Stimulated activated CD4-positive, alpha-beta T cell treated with anti-CD3 and anti-CD28 coated beads, TNF-alpha, amount 100 ng/mL, for 1 hour (primary cell): ENCODE measurements at places on chromosomes 7 and 10.

DNA sequence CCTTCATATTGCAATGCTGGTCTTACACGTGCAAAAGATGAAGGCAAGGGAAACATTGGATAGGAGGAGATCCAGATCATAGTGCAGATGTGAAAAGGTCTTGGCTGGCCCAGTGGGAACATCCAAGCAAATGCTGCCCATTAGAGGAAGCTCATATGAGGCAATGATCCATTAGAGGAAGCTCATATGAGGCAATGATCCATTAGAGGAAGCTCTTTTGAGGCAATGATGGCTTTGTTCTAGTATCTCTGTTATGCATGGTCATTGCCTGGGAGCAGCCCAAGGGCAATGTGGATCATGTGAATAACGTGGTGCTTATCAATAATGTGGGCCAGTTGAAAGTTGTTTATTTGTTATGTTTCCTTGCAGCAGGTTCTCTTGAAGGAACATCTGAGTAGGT is 37.8 kb downstream of the STEAP4 start:
- no peak for DNase-seq

- DNase-seq, result no peak
These were observed 638 bp upstream of the TRAPPC14 start for GRCh38 chr7:100159099-100159623.

DNA sequence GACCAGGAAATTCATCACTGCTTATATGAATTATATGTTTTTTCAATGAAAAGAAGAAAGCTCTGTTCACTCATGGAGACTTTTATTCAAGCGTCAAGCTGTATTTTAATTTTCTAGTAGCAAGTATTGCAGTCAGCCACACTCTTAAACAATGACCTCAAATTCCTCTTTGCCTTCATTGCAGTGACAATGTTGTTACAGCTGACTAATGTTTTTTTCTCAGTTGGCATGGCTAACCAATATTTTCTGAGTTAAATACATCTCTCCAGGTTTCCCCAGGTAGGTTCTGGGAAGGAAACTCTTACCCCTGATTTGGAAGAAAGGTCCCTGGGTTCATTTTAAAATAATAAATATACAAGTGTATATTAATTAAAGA is 241.5 kb downstream of the WDR11 start:
- DNase-seq, result no peak

DNA sequence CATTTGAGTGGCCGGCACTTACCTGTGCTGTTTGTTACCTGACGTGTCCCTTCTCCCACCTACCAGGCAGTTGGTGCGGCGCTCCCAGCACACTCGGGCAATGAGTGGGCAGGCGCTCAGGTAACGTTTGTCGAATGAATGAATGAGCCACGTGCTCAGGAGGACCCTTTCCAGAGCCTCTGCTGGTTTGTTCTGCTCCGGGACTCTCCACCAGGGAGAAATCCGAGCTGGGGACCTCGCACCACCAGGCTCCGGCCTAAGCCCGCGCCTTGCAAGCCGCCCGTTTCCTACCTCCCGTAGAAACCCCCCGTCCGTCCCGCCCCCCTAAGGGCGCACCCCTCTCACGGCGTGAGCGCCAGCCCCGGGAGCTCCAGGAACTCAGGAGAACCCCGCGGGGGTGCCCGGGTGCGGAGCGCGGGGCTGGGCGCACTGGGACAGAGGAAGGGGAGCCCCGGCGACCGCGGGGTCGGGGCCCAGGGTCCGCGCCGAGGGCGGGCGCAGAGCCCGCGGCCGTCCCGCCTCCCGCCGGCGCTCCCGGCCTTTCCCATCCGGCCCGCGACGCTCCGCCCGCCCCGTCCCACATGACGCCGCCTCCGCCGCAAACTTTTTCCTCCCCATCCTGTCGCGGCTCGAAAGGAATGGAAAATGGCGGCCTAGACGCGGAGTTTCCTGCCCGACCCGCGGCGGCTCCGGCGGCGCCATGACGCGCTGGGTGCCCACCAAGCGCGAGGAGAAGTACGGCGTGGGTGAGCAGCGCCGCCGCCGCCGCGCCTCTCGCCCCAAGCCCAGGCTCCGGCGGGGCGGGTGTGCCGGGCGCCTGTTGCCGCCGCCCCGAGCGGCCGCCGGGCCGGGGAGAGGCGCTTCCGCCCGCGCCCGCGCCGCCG is at the start of gene DOCK1:
TSS of gene DOCK1 (plus strand) at position 611 of the 884 bp plus-strand sequence. CDS start at position 701, 90 bp downstream.
- DNase-seq, result no peak

DNA sequence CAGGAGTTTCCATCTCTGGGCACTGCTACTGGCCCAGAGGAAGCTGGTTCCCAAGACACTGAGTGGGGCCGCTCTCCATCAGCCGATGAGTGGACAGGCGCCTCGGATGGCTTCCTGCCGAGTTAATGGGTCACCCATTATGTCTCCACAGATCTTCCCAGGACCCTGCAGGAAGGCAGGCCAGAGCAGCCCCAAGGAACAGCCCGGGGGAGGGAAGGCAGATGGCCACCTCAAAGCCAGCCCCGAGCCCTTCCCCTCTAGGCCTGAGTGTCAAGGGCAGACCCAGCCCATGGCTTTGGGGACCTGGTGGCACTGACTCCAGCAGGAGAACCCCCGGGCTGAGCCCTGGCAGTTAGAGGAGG is 3.4 kb upstream of the LFNG start:
- no peak for DNase-seq

- DNase-seq, result no peak
These were observed 74.8 kb upstream of the HDAC9 start for GRCh38 chr7:18420748-18421147.

GRCh38 chr7:14691597-14692203 is 210.9 kb downstream of the DGKB start:
- no peak for DNase-seq

DNA sequence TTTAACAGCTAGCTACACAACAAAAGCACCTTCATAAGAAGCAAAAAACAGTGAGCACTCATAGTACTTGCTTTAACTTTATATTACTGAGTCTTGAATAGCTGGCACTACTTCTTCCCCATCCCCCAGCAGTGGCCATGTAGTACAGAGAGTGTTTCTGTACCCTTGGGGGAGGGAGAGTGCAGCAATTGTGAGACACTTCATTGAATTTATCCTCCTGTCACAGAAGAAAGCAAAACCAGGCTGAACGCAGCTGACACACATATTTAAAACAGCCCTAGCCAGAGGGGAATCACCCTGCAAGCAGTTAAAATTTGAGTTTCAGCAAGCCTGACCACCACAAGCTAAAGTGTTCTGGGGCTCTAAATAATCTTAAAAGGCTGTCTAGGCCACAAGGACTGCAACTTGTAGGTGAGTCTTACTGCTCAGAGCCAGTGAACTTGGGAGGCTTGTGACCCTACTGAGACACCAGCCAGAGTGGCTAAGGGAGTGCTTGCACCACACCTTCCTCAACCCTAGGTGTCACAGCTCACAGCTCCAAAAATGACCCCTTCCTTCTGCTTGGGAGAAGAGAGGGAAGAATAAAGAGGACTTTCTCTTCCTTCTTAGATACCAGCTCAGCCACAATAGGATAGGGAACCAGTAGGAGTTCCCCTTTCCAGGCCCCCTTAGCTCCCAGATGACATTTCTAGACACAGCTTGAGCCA is 97.7 kb upstream of the MEOX2 start:
- no peak for DNase-seq

- DNase-seq, result no peak
These were observed 60.1 kb upstream of the ELN start for GRCh38 chr7:73967832-73968290.

GRCh38 chr10:5528989-5529701 is 4.4 kb downstream of the CALML3 start:
- DNase-seq, result no peak

GRCh38 chr10:98262571-98262970 is 5.4 kb downstream of the LOXL4 start:
- DNase-seq, result no peak

GRCh38 chr10:73501651-73502050 is 5.8 kb upstream of the PPP3CB start:
- DNase-seq, result no peak

DNA sequence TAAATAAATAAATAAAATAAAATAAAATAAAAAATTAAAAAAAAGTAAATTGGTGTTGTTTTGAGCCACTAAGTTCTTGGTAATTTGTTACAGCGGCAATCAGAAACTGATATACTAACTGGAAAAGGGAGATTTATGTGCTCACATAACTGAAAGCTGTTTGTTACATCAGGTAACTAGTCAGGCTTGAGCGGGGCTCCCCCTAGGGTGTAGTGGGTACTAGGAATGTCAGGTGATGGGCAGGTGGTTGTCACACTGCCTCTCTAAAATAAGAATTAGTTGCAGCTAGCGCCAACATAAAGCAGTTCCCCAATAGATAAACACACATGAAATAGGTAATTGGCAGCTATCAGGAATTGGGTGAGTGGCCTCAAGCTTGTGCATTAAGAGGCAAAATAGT is 1336.9 kb downstream of the XPNPEP1 start:
- DNase-seq, result no peak

- DNase-seq, result peak; percentile 92
These were observed at the start of gene MPP7 for GRCh38 chr10:28302638-28303488. TSS of gene MPP7 (minus strand) at chr10:28303064. CDS start at chr10:28238604, 64,460 bp downstream.

GRCh38 chr7:26199301-26200037 is 1.1 kb downstream of the HNRNPA2B1 start:
- DNase-seq, result peak; percentile 29

GRCh38 chr7:37740398-37740797 is 56.8 kb downstream of the GPR141 start:
- no peak for DNase-seq

DNA sequence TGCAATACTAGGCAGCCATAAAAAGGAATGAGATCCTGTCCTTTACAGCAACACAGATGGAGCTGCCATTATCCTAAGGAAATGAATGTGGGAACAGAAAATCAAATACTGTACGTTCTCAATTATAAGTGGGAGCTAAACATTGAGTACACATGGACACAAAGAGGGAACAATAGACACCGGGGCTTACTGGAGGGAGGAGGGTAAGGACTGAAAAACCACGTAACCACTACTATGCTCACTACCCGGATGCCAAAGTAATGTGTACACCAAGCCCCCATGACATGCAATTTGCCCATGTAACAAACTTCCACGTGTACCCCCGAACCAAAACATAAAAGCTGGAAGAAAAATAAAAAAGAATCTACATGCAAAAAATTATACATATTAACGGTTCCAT is 587.0 kb downstream of the PARD3 start:
- DNase-seq, result no peak

DNA sequence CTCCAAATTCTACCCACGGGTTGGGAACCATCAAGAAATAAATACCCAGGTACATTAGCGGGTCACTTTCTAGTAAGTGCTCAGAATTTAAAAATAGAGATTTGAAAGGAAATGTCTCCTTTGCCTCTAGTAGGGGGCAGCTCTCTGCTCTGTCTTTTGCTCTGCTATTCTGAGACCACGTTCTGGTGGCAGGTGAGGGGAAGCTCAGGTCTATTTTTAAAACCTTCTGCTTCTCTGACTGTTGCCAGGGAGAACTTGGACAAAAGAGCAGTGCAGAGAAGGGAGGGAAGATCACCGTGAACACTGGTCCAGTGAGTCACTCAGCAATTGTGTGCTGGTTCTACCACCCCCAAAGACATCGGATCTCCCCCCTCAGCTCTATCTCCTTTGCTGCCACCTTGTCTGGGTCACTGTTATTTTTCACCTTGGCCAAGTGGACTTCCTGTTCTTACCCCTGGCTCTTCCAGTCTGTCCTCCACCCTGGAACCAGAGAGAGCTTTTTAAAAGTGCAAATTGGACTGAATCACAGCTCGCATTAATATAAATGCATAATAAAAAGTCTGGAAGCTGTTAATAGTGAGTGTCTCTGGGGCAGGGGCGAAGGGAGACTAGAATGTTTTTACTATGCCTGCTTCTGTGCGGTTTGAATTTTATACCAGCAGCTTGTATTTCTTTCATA is 72.4 kb upstream of the LOXL4 start:
- no peak for DNase-seq

DNA sequence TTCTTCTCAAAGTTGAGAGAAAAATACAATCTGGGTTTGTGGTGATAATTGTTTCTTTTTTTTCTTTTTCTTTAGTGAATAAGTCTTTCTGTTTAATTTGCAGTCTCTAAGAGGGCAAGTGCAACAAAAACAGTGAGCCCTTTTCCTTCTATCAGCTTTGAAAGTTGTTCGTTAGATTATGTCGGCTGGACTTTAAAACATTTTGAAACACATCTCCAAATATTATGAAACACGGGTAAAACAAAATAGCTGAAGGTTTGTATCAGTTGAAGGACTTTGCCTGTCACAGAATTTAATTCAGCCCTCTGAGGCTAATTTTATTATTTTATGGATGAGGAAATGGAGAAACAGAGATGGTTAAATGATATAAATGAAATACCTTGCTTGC is 85.3 kb downstream of the AGMO start:
- DNase-seq, result no peak

- no peak for DNase-seq
These were observed 10.3 kb upstream of the MYO1G start for GRCh38 chr7:44989132-44989531.

GRCh38 chr10:80589726-80590373 is 52.1 kb downstream of the SH2D4B start:
- no peak for DNase-seq

GRCh38 chr10:130341356-130341755 is 205.2 kb downstream of the GLRX3 start:
- no peak for DNase-seq

- no peak for DNase-seq
These were observed 46.3 kb downstream of the KIAA1549 start for GRCh38 chr7:138934861-138935260.

- DNase-seq, result no peak
These were observed 184.5 kb upstream of the SHH start for GRCh38 chr7:155996718-155997280.

DNA sequence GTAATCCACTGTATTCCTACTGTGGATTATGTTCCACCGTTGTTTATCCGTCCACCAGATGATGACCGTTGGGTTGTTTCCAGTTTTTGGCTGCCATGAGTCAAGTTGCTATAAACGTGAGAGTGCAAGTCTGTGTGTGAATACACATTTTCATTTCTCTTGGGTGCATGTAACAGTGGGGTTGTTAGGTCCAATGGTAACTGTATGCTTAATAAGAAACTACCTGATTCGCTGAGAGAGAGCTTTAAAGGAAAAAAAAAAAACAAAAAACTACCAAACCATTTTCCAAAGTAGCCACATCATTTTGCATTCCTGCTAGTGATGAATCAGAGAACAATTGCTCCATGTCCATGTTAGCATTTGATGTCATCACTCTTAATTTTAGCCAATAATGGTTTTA is 15.9 kb downstream of the UBN2 start:
- no peak for DNase-seq

DNA sequence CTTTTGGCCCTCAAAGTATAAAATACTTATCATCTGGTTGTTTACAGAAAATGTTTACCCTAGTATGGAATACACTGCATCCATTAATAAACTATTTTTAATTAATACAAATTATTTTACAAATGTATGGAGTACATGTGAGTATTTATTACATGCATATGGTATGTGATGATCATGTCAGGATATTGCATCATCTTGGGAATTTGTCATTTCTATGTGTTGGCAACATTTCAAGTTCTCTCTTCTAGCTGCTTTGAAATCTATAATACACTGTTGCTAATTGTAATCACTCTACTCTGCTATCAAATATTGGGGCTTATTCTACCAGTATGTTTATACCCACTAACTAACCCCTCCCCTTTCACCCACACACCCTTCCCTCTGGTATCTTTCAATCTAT is 103.9 kb upstream of the THSD7A start:
- DNase-seq, result no peak
